Kidney (tissue), 22 donors: ENCODE measurements at places on chromosomes 1 and 21. TPM values are rescaled to one million over a fixed set of nuclear protein-coding genes. Genes with fewer than 3 reads are reported as not detected.

- DNase-seq: no peak
These were observed 487.7 kb upstream of the PBX1 start for GRCh38 chr1:164071288-164071687.

DNA sequence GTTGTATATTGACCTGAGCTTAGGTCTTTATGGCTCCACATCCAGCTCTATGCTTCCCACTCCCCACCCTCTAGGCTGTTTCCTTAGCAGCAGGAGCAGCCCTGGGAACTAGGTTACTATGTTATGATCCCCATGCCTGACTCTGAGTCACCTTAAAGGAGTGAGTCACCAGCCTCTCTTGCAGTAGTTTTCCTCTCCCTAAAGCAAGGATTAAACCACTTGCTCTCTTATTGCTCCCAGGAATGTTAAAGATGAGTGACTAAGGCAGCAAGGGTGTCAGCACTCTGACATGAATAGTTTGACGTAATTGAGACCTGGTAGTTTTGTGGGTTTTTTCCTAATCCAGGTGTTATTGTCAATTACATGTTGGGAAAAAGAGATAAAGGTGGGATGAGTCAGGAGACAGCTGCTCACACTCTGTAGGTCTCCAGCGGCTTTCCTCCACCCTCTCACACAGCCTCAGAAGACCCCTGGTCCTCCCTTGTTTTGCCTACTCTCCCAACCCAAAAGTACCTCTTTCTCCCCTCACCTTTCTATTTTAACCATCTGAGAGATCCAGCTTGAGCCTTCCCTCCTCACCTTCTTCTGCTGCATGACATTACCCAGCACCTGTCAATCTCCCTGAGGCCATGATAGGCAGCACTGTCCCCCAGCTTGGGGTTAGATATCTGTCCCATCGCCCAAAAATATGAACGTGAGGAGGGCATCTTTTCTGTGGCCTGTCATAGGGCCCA is 369.1 kb upstream of the VAMP3 start:
- DNase-seq: no peak

DNA sequence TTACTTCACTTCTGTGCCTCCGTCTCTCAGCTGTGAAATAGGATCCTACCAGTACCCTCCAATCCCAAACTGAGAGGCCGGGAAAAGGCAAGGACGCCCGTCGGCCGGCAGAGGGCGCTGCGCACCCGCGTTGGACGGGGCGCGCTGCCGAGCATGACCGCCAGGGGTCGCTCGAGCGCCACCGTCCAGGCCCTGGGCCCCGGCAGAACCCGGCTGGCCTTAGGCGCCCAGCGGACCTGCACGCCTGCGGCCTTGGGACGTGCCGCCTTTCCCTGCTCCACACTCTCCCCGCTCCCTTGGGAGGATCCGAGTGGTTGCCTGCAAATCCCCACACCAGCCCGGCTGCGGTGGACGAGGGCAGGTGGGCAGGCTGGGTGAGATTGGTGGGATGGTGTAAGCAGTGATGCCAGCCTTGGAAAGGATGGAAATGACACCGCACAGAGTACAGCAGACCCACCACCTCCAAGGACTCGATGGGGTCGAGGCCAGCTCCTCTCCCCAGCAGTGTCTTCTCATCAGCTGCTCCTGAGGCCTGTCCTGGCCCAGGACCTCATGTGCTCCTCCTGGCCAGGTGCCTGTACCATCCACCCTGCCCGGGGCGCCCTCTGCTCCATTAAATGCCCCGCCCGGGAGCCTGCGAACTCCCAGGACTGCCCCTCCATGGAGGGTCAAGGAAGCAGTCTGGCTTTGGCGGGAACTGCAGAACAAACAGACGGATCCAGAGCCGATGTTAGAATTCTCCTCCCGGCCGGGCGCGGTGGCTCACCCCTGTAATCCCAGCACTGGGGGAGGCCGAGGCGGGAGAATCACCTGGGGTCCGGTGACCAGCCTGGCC is 47.4 kb upstream of the LBR start:
- peak; percentile 79 for DNase-seq

DNA sequence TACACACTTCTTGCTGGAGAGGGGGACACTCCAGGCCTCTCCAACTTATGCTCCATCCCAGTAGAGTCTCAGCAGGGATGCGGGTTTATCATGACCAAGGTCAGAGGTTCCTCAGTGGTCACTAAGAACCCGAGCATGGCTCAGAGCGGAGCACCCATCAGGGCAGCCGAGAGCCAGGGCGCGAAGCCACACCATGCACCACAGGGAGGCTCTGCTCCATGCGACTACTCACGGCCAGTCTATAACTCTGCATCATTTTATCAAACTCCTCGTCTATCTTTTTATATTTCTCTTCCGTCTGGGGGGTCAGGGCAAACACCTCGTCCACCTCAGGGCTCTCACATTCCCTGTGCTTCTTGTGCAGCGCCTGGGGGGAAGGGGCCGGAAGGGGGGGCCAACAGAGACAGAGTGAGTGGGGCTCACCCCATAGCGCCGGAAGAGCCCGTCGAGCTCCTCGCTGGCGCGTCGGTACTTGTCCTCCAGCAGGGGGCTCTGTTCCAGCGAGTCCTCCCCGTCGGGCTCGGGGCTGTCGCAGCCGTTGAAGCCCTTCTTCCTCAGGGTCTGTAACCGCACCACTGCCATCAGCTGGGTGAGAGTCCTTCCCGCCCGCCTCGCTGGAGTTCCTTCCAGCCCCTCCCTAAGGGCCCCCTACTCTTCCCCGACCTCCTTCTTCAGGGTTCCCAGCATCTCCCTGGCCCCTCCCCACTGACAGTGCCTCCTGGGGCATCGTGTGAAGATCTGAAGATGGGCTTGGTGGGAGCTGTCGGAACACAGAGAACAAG is 20.0 kb downstream of the MEF2D start:
- peak; percentile 80 for DNase-seq

- DNase-seq: no peak
These were observed 10.4 kb upstream of the WNT3A start for GRCh38 chr1:227996187-227996950.

DNA sequence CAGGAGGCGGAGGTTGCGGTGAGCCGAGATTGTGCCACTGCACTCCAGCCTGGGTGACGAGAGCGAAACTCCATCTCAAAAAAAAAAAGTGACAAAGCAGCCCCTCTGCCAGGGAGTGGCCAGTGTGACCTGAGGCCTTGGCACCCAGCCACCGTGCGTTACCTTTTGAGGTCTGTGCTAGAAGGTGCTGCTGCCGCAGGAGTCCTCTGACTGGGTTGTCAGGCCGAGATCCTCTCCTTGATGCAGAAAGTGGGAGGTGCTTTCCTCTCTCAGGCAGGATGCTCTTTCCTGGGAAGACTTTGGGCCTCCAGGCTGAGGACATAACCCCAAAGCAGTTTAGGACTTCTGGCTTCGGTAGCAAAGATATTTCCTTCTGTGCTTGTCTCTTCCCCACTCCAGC is 280.5 kb upstream of the VAMP3 start:
- no peak for DNase-seq

- no peak for DNase-seq
These were observed 83.0 kb upstream of the ATF3 start for GRCh38 chr1:212525479-212526110.

DNA sequence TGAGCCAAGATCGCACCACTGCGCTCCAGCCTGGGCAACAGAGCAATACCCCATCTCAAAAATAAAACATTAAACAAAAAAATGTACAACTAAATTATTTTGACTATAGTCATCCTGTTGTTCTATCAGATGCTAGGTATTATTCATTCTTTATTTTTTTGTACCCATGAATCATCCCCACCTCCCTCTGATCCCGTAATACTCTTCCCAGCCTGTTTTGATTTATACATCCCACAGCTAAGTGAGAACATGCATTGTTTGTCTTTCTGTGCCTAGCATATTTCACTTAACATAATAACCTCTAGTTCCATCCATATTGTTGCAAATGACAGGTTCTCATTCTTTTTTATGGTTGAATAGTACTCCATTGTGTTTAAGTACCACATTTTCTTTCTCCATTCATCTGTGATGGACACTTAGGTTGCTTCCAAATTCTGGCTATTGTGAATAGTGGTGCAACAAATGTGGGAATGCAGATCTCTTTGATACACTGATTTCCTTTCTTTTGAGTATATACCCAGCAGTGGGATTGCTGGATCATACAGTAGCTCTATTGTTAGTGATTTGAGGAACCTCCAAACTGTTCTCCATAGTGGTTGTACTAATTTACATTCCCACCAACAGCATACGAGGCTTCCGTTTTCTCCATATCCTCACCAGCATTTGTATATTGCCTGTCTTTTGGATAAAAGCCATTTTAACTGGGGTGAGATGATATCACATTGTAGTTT is 84.4 kb downstream of the MACF1 start:
- DNase-seq: no peak

DNA sequence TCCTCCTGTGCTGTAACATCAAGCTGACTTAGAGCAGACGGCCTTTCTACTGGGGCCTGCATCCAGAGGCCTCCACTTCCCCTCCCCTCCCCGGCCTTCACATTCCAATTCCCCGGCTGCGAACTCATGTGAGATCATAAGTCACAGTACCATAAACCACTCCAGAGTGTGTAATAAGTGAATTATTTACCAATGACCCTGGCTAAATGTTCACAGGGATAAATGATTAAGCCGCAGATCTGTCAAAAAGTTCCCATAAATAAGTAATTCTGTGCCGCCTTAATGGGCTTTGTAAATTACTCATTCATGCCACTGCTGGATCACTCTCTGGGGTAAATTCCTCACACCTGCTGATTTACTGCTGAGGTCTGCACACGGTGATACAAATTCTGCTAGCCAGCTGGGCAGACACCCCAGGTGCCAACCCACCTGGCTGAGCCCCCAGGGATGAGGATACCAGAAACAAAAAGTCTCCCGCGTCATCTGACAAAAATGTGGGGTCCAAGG is 27.4 kb upstream of the KIRREL1 start:
- DNase-seq: peak; percentile 96

GRCh38 chr1:5831600-5832335 is 160.5 kb downstream of the NPHP4 start:
- DNase-seq: no peak

- DNase-seq: peak; percentile 88
These were observed 199.2 kb upstream of the ST6GALNAC5 start for GRCh38 chr1:76668046-76668445.

SLC6A9 gene
- polyA plus RNA-seq: 2.0 TPM

MYOC gene
- not detected for polyA plus RNA-seq

RGS1 gene
- polyA plus RNA-seq: 5.0 TPM

CADM3 gene
- 0.56 TPM for polyA plus RNA-seq

BRINP3 gene
- 1.4 TPM for polyA plus RNA-seq

CHI3L1 gene
- 96.6 TPM for polyA plus RNA-seq
